Astrocyte (in vitro differentiated cells and primary cell): ENCODE measurements at places on chromosomes 1 and 21. TPM values are rescaled to one million over a fixed set of nuclear protein-coding genes. Genes with fewer than 3 reads are reported as not detected.

- no peak for DNase-seq
These were observed 15.9 kb upstream of the CD58 start for GRCh38 chr1:116586741-116587143.

GRCh38 chr1:225962440-225962975 lies 21.5 kb upstream of the LEFTY2 start:
- no peak for DNase-seq

GRCh38 chr1:76053021-76053420 lies 21.5 kb upstream of the ST6GALNAC3 start:
- DNase-seq: no peak

DNA sequence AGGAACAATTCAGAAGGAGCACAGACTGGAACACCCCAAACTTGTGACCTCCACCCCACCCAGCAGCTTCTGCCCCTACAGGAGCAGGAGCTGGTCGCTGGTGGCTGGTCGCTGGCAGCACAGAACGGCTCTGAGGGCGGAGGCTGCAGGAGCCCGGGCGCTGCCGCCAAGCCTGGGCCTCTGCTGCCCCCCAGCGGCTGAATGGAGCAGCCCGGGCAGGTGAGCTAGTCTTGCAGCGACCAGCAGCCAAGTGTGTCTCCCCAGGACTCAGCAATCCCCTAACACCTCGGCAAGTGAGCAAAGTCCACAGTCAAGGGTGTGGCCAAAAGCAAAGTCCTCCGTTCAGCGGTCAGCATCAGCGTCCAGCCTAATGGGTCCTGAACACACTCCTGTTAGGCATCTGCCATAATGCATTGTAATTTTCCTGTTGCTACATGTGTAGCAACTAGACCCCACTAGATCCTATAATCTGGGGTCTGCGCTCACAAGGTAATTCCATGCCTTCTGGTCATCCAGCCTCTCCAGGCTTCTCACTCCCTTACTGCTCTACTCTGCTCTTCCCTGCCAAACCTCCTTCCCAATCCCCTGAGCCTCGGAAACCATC lies 12.1 kb upstream of the GJB5 start:
- DNase-seq: no peak

DNA sequence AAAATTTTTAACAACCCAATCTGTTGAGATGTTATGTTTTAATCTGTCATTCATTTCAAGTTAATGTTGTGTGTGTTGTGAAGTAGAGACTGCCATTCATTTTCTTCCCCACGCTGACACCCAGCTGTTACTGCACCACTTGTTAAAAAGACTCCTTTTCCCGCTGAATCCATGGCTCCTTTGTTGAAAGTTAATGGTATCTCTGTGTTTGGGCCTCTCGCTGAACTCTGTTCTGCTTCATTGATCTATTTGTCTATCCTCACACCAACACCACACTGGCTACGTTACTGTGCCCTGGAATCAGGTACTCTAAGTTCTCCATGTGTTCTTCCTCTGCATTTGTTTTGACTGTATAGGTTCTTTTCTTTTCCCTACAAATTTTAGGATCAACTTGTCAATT lies 58.2 kb downstream of the PDE9A start:
- no peak for DNase-seq

- no peak for DNase-seq
These were observed 362.4 kb upstream of the PKN2 start for GRCh38 chr1:88321706-88322105.

- no peak for DNase-seq
These were observed 29.9 kb downstream of the POFUT2 start for GRCh38 chr21:45257673-45258341.

The STRIP1 gene
- total RNA-seq: 40.8 and 42.5 TPM in 2 replicates

The C1orf87 gene
- not detected in 2 replicates for total RNA-seq

The S100A8 gene
- not detected in 2 replicates for total RNA-seq

The TSPAN2 gene
- total RNA-seq: 23.7 and 32.8 TPM in 2 replicates

The AKR7A3 gene
- total RNA-seq: 0.20 and 0.55 TPM in 2 replicates
